ENCODE measurements at places on chromosomes 7 and 10. TPM values are rescaled to one million over a fixed set of nuclear protein-coding genes. Genes with fewer than 3 reads are reported as not detected.
A peak's percentile ranks its signal among the peaks of the same experiment; 100 is the strongest.

- DNase-seq: no peak
Observed at GRCh38 chr10:77417359-77417758, 220.2 kb downstream of the KCNMA1 start.

Gene FOXP2
- 15.0 TPM for total RNA-seq

GRCh38 chr7:129772646-129773280 lies 161.2 kb downstream of the NRF1 start:
- no peak for DNase-seq

Gene MDFIC
- total RNA-seq: 15.9 TPM

- no peak for DNase-seq
Observed at GRCh38 chr10:113447278-113447677, 105.6 kb upstream of the HABP2 start.

Gene WEE2
- total RNA-seq: not detected

DNA sequence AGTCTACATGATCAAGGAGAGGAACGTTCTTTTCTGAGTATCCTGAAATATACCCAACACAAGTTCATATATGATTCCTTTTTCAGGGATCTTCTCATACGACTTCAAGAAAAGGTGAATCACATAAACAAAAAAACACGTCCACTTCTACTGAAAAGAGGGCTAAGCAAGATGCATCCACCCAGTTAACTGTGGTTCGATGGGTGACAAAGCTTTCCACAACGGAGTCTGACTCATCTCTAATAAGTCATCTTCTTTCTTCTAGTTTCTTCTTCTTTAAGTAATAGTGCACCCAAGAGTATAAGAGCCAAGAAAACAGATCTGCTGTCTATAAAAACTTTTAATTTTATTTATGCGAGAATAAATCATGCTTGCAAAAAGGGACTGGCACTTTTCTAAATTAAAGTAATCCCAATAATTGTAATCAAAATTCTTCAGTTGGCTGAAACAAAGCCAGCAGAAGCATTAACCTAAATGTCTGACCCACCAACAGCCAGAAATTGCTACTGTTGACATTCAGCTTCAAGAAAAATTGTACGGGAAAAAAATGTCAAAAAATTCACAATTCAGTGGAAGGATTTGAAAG lies 146.9 kb upstream of the ANK3 start:
- no peak for DNase-seq

- no peak for DNase-seq
Observed at GRCh38 chr7:44333911-44334733, 8.7 kb upstream of the CAMK2B start.

DNA sequence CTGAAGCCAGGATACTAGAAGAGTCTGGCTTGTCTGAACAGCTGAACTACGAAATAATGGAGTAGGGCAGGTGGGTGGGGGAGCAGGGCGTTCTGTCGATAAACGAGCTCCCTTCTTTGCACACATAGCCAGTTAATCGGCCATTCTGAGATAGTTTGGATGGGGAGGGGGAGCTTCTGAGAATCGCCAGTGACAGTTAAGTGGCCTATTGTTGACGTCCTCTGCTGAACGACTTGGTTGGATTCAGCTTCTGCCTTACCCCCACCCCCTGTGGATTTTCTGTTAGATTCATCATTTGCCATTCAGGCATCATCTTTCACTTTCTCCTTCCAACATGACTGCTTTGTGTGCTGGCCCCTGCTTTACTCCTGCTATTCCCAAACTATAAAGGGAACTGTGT lies 520 bp downstream of the CPA5 start:
- DNase-seq: no peak

DNA sequence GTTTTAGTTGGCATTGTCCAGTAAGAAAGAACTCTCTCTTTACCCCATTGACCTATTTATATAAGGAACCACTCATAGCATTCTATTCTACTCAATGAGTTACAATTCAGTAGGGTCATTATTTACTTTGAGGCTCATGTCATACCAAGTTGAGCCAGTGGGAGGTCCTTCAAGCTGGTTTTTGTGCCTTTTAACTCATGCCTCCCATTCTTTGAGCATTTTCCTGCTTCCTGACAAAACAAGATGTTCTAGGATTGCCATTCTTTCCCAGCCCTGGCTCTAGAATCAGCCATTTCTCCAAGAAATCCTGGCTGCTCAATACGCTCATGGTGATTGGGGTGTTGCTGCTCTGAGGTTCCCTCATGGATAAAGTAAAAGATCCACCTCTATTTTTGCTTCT lies 250.1 kb downstream of the ABCA13 start:
- DNase-seq: no peak

DNA sequence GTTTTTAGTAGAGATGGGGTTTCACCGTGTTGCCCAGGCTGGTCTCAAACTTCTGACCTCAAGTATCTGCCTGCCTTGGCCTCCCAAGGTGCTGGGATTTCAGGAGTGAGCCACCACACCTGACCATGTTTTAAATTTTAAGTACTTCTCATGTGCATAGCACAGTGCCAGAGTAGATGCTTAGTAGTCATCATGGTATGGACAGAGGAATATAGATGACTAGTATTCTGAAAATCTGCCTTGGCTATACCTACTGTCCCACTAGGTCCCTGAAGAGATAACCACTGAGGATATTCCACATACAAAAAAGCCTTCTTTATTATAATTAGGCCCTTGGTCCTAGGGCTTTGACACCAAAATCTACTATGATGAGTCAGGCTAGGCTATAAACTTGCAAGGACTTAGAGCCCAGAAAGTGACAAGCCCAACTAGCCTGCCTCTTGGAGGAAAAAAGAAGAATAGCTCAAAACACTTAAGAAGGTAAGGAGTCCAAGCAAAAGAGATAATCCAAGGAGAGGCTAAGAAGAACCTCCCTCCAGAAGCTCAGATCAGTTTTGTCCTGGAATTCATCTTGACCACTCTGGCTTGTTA lies 34.0 kb downstream of the LUC7L2 start:
- no peak for DNase-seq

Gene SHH
- total RNA-seq: not detected

Gene RNLS
- total RNA-seq: 21.9 TPM

- no peak for DNase-seq
Observed at GRCh38 chr7:96562966-96563365, 146.7 kb downstream of the SEM1 start.

DNA sequence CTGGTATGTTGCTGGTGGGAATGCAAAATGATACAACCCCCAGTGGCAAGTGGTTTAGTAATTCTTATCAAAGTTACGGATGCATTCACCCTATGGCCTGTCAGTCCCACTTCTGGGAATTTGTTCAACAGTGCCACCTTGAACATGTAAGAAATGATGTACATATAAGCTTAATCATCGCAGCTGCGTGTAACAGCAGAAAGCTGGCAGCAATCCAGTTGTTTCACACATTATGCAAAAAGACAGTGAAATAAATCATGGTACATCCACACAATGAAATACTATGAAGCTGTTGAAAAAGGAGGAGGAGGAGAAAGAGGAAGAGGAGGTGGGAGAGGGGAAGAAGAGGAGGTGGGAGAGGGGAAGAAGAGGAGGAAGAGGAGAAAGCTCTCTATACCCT lies 76.2 kb upstream of the MYL10 start:
- DNase-seq: no peak

GRCh38 chr10:97529685-97530465 lies 31.2 kb downstream of the UBTD1 start:
- DNase-seq: no peak

Gene SH2D4B
- total RNA-seq: 0.53 TPM

Gene CTAGE8
- total RNA-seq: 1.5 TPM

Gene TEX47
- total RNA-seq: not detected

- DNase-seq: no peak
Observed at GRCh38 chr7:5776894-5777660, 4.4 kb downstream of the RNF216 start.

GRCh38 chr7:30184791-30185487 lies 50.2 kb downstream of the MTURN start:
- no peak for DNase-seq

Gene MEOX2
- total RNA-seq: 1.4 TPM

DNA sequence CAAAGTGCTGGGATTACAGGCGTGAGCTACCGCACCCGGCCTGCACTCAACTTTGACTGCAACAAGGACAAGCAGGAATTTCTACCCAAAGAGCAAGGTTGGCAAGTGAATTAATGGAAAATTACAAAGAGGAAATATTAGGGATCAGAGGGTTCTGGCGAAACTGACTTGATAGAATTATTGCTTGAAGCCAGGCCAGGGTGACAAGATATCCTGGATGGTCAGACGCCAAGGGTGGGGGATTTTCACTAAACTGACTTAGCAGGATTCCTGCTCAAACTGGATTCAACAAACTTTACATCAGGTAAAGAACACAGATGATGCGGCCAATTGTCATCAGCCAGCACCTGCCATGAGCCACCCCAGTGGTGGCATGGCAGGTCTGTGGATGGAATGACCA lies 603.6 kb upstream of the MGMT start:
- DNase-seq: no peak

DNA sequence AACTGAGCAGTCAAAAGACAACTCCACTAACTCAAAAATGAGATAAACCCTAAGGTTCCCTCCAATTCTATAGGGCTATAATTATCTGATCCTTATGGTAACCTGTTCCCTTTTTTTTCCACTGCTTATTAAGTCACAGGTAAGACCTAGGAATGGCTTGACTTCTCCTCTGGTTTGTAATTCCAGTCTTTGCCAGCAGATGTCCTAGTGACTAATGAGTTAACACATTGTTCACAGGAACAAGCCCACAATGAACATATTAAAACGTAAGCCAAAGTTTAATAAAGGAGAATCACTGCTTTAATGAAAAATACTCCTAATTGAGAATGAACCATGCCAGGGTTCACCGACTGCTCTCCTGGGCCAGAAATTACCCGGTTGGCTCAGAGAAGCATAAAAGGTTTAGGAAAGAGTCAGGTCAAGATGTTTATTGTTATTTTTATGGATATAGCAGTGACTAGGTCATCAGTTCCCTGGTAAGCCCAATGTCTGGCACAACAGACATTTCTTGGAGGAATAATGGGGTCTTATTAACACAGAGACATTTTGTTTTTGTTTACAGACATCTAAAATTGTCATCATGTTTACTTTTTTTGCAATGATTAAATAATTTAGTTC lies 120.1 kb downstream of the ELAPOR2 start:
- no peak for DNase-seq

- no peak for DNase-seq
Observed at GRCh38 chr7:151128144-151128543, 39.4 kb downstream of the GBX1 start.

Gene FZD8
- total RNA-seq: 3.7 TPM

- DNase-seq: no peak
Observed at GRCh38 chr7:3922175-3922635, 621.2 kb downstream of the SDK1 start.

Gene SH2B2
- 5.0 TPM for total RNA-seq

GRCh38 chr10:122199689-122200088 lies 71.4 kb upstream of the BTBD16 start:
- no peak for DNase-seq

Gene INA
- total RNA-seq: not detected

DNA sequence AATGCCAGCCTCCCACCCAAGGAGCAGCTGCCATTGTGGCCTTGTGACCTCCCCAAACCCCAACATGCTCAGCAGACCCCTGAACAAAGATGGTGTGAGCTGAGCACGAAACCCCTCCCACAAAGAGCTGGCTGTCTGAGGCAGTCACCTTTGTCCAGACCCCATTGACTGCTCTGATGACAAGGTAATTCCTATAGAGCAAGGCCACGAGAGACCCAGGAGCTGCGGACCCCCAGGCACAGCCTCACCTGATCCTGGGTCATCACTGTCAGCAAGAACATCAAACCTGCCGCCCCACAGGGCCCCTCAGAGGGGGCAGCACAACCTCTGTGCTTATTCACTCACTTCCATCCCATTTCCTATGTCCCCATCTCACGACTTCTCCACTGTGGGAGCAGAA lies 102.6 kb downstream of the CPXM2 start:
- no peak for DNase-seq

DNA sequence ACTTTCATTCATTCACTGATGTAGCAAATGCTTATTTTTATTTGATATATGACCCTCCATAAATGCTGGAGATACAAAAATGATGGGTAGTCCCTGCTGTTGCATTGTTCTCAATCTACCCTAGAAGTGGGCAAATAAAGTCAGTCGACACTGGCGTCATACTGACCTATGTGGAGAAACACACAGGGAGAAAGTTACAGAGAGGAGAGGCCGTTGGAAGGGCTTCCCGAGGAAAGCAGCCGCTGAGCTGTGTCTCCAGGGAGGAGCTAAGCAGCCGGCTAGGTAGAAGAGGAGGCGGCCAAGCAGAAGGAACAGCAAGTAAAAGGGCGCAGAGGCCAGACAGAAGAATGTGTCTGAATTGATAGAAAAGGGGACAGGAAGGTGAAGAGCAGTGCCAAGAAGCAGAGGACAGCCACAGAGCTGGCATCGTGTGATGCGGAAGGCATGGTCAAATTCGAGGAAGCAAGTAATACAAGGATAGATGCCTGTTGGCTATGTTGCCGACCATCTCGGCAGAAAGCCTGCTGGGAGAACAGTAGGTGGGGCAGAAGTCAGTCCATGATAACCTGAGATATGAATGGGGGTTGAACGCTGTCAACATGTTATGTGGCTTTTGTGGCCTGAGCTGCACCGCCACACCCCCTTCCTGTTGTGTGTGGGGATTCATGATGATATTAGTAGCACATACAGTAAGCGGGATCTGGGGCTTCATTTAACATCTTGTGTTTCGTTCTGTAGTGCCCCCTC lies 25.9 kb downstream of the ST8SIA6 start:
- DNase-seq: no peak

GRCh38 chr7:104800307-104800706 lies 213.7 kb upstream of the KMT2E start:
- no peak for DNase-seq

DNA sequence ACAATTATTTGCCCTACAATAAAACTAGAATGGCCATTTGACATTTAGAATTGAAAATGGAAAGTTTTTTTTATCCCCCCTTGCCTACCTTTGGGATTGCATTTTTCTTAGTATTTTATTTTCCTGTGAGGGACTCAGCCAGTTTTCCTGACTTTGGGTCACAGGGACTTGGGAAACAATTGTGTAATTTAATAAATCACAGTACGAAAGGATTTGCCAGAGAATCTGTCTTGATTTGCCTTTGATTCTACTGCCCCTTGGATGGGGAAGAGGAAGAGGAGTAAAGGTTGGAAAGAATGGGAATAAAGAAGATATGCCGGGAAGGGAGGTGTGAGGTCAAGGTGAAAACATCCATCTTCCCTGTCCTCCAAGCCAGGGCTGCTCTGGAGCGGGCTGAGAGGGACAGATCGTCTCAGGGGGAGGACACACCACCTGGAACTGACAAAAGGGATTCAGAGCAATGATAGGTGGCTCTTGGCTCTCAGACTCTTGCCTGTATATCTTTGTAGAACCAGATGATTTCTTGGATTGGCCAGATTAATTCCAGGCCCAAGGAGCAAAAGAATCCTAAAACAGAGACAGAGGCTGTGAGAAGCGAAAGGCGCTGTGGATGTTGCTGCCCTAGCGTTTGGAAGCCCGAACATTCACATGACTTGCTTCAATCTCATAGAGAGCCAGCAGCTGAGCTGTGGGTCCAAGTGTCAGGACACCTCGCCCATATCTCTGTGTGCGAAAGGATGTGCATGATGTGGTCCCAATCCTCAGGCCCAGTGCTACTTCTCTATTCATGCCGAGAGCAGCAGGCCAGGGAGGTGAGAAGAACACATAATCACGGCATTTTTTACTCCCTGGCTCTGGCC lies 50.3 kb upstream of the ZEB1 start:
- DNase-seq: peak; percentile 21
